ENCODE measurements at places on chromosomes 7 and 10.
A peak's percentile ranks its signal among the peaks of the same experiment; 100 is the strongest.

DNA sequence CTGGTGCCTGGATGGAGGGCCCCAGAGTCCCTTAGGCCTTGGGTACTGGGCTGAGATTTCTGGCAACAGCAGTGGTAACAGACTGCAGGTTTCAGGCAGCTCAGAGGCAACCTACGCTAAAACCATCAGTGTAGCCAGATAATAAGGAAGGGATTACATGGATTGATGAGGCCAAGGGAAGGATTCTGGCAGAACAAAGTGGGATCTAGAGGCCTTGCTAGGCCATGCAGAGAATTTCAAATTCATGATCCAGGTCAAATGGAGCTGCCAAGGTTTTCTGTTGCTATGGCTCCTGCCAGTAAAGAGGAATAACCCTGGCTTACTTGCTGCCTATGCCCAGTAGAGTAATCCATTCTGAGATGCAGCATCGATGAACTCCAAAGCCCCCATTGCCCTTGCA lies 445.7 kb downstream of the ADRA2A start:
- no peak for DNase-seq

GRCh38 chr7:130092598-130092997 lies 22.3 kb downstream of the KLHDC10 start:
- no peak for DNase-seq

DNA sequence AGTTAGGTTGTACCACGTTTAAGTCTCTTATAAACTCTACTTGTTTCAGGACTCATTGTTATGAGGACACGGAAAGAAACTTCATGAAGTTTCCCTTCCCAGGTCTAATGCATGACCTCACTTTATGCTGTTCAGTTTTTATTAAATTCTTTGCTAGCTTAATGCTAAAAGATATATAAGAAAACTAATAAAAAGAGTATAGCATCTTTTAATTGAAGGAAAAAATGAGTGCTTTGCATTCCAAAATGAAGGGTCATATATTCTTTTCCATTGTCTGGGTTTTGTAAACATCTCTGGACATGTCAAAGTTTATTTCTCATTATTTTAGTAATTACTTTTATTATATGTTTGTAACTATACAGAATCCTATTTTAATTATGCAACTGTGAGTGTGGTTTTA lies 255.8 kb downstream of the CREB5 start:
- DNase-seq, result no peak

GRCh38 chr7:67518580-67518979 lies 521.9 kb downstream of the TYW1 start:
- DNase-seq, result no peak

- no peak for DNase-seq
Observed at GRCh38 chr10:14667781-14668180, 106.9 kb downstream of the FAM107B start.

DNA sequence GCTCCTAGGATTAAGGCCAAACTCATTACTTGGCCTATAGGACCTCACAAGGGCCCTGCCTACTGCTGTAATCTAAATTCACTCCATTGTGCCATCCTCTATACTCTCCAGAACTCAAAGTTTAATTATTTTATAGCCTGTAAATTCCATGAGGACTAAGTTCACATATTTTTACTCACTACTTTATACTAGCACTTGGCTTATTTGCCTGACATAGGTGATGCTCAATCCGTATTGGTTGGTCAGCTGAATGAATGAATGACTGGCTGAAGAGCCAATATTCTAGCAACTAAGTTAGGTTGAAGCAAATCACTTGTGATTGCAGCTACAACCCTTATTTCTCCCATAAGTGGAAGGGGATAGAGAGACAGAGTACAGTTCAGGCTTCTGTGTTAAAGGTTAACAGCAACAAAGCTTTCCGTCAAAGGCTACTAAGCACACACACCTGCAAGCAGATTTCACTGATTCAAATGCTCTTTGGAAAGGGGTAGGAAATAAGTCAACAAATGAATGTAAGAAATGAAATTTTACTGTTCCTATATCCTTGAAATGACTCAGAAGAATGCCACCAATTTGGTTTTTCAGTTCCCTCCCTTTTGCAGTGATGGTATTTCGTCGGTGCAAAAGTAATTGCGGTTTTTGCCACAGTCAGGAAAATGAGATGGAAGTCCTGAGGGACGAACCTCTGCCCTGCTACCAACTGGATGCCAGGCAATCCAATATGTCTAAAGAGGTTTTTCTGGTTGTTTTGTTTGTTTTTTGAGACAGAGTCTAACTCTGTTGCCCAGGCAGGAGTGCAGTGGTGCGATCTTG lies 120.7 kb downstream of the COL28A1 start:
- no peak for DNase-seq

- peak; percentile 50 for DNase-seq
Observed at GRCh38 chr7:99036546-99037111, 107.3 kb downstream of the SMURF1 start.

- no peak for DNase-seq
Observed at GRCh38 chr7:91280185-91280584, 16.0 kb downstream of the FZD1 start.

GRCh38 chr10:1354809-1355710 lies 298.9 kb downstream of the WDR37 start:
- DNase-seq, result no peak

DNA sequence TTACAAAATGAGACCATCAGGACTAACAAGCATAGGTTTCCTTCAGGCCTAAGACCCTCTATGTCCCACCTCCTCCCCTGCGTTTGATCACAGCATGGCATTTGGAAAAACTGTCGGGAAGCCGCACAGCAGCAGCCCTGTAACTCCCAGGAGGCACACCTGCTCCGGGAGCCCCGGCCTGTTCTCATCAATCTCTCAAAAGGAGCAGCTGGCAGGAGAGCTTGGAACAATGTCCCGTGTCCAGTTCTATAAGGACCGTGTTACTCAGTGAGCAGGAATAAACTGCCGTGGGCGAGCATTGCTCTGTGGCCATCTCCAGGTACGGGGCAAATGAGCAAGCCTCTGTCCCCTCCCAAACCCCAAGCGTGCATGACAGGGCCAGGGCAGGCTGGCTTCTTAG lies 236.9 kb downstream of the SFMBT2 start:
- no peak for DNase-seq

DNA sequence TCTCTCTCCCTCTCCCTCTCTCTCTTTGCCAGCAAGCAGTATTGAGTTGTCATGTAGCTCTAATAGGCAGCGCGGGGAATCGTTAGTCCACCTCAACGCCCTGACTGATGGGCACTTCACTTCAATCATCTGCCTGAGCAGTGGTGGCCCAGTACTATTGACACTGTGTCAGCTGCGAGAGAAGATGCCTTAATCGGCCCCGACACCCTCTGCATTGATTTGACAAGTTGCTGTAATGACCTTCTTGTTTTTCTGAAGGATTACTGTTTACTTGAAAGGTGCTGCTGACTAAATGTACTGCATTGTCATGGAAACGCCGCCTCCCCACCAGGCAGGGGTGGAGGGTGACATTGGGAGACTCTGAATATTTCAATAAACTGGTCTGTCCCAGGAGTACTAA lies 913.8 kb downstream of the KCNMA1 start:
- DNase-seq, result no peak

DNA sequence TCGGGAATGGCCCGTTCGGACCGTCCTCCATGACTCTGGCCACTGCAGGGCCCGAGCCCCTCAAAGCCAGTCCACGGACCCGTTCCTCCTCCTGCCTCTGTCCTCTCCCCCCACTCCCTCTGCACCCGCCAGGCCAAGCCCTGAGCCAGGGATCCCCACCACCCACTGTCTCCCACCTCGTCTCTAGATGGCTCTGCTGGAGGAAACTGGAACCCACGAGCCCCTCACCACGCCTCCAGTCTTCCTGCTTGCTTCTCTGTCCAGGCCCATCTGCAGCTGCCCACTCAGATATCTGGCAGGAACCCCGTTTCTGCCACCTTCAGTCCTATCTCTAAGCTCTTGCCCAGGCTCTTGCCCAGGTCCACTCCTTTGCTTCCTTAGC lies 24.3 kb downstream of the GRID2IP start:
- no peak for DNase-seq

DNA sequence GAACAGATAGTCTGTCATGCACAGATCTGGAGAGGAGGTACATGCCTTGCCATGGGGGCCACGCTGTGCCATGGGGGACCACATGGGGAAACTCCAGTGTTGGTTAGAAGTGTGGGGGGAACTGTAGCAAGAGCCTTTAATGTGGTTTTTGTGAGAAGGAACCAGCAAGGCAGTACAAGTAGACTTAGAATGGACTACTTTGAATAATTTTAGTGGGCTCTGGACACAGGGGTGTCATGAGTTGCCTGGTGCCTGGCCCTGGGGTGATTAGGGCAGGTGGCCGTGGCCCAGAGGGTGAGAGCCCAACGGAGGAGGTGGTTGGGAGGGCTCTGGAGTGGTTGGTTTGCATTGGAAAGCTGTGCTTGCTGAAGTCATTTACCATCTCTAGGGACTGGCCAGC lies 77.2 kb downstream of the CXCL12 start:
- DNase-seq, result no peak

- no peak for DNase-seq
Observed at GRCh38 chr10:6581778-6582228, 1.7 kb upstream of the PRKCQ start.

DNA sequence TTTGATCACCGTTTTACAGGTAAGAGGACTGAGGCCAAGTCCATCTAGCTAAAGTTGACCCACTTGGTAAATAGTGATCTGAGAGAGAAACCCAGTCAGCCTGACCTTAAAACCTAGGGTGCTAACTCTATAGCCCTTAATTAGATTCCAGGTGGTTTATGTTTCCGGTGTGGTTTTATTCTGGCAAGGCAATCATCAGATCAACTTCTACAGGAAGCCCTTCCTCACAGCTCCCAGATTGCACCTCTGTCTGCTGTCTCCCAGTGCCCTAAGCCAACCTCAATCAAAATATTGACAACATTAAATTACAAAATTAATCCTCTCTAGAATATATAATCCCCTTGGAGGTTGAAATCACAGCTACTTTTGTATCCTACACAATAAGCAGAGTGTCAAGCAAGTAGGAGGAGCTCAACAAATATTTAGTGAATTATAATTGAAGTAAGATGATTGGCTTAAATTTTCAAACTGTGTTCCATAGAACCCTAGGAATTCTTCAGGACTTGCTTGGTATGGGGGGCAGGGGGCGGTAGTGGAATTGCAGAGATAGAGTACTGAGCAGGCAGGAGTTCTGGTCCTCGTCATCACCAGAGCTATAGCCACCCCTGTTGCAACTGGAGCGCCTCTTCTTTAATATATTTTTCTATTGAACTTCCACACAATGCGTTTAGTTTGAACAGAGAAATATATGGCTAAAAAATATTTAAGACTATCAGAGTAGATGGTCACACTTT lies 692.8 kb upstream of the LRRN3 start:
- DNase-seq, result no peak

Data from GM04504 (cell line).